Activated naive CD8-positive, alpha-beta T cell treated with anti-CD3 and anti-CD28 coated beads, Interleukin-2, amount 10 ng/mL, durations not matched to agents 7 days and 5 days (primary cell): ENCODE measurements at places on chromosomes 16 and 17.

GRCh38 chr16:88395669-88396584, 13.2 kb downstream of the ZNF469 start:
- DNase-seq = no peak

DNA sequence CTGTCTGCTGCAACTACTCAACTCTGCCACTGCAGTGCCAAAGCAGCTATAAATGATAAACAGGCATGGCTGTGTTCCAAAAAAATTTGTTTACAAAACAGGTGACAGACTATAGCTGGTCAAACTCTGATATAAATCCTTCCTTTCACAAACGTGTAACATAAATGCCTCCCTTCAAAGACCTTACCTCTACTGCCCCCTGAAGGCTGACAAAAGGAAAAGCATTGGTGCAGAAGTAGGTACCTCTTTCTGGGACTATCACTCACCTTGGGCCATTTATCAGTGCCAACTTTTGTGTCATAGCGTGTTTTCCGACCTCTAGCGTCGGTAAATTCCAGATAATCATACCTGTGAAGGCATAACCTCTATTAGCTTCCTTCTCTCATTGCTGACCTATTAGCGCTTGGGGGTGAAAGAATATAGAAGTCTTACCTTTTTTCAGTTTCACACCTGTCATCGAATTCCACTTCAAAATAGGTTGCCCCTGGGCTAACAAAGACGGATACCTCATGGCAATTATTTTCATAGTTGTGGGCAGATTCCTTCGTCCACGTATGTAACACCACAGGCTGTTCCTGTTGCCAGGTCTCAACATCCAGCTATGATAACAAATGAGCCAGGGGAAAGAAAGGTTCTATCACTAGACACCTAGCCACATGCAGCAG, 67.9 kb downstream of the ZZEF1 start:
- DNase-seq = no peak

DNA sequence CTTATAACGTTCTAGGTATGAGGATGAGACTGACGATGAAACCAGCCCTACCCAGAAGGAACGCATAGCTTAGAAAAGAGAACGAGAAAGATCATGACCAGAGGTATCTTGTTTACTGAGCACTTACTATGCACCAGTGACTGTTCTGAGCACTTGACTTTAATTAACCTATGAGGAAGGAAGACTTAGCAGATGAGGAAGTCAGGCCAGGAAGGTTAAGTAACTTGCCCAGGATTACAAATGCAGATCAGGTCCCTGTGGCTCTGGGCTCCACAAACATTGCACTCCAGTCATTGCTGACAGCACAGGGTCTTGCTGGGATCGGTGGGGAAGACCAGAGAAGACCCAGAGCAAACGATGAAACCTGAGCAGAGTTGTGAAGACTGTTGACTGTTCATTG, 7.1 kb downstream of the KRT13 start:
- DNase-seq = no peak

DNA sequence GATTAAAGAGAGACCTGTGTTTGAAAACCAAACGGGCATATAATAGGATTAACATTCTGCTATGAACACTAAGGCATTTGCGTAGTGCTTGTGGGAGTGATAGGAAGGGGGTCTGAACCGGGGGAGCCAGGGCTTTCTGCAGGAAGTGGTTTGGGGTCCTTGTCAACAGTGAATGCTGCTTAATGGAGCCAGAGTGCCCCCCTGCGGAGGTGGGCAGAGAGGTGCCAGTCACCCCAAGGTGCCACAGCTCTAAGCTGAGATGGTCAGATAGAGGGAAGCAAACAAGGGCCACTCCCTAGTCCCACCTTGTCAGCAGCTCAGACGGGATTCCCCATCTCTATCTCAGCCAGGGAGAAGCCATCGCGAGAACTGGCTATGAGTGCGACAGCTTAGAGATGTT, 17.7 kb downstream of the NAA60 start:
- DNase-seq = peak; percentile 62

DNA sequence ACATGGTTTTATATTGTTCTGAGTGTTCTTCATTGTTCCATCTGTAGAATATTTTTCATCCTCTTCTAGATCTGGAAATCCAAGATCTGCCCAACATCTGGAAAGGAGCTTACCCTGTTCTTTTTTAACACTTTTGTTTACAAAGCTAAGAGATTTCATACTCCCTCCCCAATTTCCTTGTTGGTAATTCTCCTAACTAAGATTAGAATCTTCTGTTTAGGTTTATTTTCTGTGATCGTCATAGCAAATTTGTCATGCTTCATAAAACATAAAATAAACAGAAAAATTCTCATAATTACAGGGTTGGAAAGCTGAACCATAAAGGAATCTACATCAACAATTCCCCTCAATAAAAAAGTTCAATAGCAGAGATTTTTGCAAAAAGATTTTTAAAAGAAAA, 580.3 kb upstream of the CA10 start:
- no peak for DNase-seq

GRCh38 chr17:16250635-16251034, 33.6 kb downstream of the PIGL start:
- DNase-seq = no peak

DNA sequence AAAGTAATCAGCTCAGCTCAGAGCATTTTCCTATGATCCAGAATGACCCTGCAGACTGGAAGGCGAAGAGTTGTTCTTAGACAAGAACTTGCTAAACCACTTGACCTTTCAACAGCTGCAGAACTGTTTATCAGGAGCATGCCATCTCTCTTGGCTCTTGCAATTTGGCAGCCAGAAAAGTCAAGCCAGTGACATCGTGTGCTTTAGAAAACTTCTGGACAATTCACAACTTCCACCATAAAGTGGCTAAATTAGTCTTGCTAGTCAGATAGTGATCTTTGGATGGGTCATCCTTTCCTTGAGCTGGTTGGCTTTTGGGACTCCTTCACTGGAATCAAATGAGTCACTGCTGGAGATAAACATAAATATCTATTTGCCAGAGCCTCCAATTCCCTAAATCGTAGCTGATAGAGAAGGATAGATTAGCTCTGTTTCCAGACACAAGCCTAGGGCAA, 146.5 kb downstream of the MAP2K6 start:
- DNase-seq = no peak

- DNase-seq = peak; percentile 64
These were observed 70.8 kb upstream of the TNRC6C start for GRCh38 chr17:77887464-77888241.

DNA sequence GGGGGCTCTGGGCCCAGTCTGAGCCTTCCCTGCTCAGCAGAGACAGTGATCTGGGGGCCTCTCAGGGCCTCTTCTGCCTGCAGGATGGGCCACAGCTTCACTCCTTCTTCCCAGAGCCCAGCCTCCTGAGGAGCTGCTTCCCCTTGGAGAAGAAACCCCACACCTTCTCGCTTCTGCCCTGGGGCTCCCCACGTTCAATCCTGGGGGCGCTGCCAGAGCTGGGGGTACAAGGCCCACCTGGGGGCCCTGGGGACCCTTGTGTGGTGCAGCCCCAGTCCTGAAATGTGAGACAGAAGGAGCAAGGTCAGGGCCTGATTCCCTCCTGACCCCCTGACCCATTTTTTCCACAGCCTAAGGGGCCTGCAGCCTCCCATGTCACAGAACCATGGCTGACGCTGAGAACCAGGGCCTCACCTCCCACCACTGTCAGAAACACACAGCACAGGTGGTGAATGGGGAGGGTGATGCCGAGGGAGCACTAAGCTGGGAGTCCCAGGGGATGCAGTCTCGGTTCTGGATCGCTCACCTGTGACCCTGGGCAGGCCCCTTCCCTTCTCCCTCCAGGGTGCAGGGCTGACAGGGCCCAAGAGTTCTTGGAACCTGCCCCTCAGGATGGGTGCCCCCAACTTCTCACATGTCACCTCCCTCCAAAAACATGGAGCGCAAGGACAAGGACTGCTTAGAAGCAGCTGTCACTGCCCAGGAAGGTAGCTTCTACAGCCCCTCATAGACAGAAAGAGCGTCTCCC, 21.6 kb upstream of the MPO start:
- DNase-seq = no peak

GRCh38 chr16:17510567-17510966, 39.8 kb upstream of the XYLT1 start:
- DNase-seq = no peak

DNA sequence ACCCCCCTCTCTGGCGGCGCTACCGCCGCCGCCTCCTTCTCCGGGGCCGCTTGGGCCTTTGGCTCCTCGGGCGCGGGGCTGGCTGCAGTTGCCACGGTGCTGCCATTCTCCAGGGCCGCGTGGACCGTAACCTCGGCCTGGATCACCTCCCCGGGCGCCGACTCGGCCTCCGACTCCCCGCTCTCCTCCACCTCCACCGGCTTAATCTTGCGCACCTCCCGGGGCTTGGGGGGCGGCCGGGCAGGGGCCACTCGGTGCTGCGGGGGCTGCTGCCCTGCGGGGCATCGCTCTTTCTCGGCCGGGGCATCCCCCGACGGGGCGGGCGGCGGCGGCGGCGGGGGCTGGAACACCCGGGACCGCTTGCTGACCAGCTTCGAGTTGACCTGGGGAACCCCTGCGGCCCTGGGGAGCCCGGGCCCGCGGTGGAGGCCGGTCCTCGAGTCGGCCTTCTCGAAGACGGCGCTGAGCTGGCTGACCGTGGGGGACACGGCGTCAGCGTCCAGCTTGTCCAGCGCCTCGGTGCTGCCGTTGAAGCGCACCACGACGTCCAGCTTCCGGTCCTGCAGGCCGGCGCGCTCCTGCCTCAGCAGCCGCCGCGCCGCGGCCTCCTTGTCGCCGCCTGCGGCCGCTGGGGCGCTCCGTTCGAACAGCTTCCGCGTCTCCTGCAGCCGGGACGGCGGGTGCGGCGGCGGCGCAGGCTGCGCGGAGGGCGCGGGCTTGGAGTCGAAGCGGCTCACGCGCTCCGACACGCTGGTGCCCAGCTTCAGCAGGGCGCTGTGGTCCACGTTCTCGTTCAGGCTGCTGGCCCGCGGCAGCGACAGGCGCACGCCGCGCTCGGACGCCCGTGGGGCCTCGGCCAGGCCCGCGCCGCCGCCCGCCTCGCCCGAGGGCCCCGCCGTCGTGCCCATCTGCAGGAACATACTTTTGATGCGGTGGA, 792 bp downstream of the PPP1R9B start:
- DNase-seq = peak; percentile 77

- peak; percentile 87 for DNase-seq
These were observed at the start of gene IRF8 for GRCh38 chr16:85898521-85899442. Gene IRF8, plus strand, starts transcription at chr16:85899162. Its CDS starts 3,854 bp downstream, at chr16:85903016.

DNA sequence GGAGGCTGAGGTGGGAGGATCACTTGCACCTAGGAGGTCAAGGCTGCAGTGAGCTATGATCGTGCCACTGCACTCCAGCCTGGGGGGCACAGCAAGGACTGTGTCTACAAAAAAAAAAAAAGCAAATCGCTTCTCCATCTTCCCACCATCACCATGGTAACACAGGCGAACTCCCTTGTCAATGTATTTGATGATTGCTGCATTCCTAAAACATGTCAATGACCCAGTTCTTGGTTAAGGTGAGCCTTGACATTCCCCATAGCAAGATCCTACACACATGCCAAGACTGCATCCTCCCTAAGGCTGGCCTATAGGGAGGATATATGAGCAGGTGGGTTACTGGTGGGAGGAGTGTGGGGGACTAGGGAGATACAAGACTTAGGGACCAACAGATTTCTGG, 12.2 kb downstream of the CNTNAP1 start:
- no peak for DNase-seq

GRCh38 chr17:80330276-80330675, 69.6 kb downstream of the RNF213 start:
- no peak for DNase-seq

- peak; percentile 35 for DNase-seq
These were observed 28.0 kb downstream of the ZCCHC14 start for GRCh38 chr16:87464691-87465300.

- DNase-seq = no peak
These were observed 80.3 kb downstream of the FTO start for GRCh38 chr16:53784291-53784690.

DNA sequence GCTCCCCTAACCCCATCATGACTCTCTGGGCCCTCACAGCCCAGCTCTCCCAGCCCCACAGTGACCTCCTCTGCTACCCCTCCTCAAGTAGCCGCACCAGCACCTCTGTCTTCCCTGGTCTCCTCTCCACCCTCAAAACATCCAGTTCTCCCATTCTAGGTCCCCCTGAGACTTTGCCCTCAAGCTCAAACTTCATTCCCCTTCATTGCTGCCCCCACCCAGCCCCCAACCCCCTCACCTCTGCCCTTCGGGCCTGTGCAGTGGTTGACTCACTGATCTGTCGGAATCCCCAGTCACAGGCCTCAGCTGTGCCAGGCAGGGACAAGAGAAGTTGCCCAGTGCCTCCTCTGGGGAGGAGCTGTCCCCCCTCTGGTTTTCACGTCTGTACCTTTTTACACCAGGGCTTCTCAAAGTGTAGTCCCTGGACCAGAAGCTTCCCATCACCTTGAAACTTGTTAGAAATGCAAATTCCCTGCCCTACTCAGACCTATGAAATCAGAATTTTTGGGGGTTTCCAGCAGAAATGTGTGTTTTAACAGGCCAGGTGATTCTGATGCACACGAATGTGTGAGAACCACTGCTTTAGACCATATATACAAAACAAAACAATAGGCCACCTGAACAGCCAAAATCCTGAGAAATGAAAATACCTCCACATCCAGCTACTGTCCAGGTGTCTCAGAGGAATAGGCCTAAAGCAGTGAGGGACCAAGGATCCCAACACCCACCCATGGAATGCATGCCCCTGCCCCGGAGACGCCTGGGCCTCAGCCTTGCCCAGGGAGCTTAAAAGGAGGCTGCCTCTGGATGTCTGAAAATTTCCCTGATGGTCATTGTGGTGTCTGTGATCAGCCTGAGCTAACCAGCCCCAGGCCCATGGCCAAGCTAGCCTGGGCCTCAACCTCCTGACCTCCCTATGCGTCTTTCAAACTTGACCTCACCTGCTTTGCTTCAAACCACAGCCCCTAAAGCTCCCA, 853 bp upstream of the DOK4 start:
- no peak for DNase-seq

DNA sequence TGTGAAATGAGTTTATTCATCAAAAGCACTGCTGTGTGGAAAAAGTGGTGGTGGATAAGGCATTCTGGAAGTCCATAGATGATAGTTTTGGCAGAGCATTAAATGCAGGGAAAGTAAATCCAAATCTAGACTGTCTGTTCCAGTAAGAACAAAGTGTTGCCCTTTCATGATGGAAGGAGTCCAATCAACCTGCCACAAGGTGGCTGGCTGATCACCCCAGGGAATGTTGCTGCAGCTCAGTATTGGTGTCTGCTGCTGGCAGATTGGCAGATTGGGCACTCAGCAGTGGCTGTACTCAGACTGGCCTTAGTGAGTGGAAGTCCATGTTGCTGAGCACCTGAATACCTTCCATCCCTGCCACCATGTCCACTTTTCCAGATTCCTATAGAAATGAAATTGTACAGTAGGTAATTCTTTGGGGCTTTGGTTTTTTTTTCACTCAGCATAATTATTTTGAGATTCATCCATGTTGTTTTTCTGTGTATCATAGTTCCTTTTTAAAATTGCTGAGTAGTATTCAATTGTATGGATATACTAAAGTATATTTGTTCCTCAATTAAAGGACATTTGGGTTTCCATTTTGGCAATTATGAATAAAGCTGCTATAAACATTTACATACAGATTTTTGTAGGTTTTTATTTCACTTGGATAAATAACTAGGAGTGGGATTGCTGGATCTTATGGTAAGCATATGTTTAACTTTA, 14.3 kb downstream of the DYNLL2 start:
- DNase-seq = no peak

- DNase-seq = peak; percentile 73
These were observed 51.3 kb downstream of the ZFP90 start for GRCh38 chr16:68590201-68590994.
